Stimulated activated CD4-positive, alpha-beta T cell treated with anti-CD3 and anti-CD28 coated beads, Interleukin-4, amount 100 ng/mL, for 4 hours (primary cell): ENCODE measurements at places on chromosomes 11 and 22.

- DNase-seq: no peak
These were observed 39.8 kb upstream of the POGLUT3 start for GRCh38 chr11:108538022-108538424.

GRCh38 chr22:48734961-48735360, 1092.7 kb downstream of the BRD1 start:
- no peak for DNase-seq

DNA sequence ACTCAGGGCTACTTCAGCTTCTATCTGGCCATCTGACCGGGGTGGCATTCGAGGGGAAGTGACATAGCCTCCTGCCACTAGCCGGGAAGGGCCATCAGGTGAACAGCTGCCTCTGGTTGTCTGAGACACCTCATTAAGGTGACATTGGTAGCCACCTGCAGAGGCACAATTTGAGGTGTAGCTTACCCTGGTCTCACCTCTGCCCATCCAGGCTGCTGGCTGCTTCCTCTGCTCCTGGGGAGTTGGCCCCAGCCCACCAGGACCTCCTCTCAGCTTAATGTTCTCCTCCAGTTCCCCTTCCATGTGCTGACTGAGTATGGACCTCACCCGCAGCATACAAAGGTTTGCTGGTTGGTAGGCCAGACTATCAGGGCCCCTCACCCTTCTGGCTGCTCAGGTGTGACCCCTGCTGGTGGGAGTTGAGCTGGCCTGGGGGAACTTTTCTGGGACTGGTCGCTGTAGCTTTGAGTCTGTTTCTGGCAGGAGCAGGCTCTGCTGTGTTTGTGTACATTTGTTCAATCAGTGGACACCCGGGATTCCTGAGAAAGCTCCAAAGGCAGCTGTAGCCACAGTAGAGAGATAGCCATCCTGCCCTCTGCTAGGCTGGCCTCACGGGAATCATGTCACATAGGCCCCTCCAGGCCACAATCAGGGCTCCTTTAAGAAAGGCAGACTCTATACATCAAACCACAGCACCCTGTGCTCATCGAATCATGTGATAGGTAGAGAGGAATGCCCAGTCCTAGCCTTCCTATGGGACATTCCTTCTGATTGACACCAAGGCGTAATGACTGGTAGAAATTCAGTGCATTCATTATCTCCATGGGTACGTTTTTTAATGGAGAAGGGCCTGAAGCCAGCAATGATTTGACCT, 295.1 kb upstream of the PLET1 start:
- DNase-seq: peak; percentile 58

DNA sequence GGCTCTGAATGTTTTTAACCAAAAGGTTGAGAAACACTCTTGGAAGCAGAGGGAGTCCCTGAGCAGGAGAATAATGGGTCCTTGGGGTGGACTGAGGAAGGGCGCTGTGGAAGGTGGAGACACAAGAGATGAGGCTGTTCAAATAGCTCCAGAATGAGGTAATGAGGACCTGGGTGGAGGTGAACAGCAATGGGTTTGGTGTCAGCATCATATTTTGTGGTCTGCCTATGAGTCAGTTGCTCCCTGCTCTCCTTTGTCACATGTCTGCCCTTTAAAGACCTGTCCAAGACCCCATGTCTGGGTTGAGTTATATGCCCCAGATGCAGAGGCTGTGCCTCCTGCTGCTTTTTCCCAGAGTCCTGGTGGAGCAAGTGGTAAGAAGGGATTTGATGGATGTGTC, 113.6 kb downstream of the BARX2 start:
- DNase-seq: no peak

DNA sequence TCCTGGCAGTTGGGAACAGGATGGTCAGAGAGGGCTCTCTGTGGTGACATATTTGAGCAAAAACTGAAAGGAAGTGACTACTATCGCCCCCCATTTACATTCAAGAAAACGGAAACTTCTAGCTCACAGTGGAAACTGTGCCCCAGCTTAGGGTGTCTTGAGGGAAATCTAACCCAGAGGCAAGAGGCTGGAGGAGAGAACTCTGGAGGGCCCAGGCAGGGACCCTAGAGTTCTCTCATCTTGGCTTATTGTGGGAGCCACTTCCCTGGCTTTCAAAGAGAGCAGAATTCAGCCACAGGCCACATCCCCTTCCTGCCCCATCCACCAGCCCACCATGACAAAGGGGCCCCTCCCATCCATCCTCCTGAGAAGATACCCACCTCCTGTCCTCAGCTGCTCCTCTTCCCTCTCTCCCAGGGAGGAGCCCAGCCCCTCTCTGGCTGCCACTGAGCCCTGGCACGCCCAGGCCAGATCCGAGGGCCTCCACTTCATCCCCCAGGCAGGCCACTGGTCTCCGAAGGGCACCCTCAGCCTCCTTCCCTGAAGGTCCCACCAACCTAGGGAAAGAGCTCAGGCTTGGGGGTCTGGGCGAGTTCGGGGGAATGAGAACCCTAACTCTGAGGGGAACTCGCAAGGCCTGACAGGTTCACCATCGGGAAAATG, 1.6 kb upstream of the TMPRSS13 start:
- DNase-seq: no peak

DNA sequence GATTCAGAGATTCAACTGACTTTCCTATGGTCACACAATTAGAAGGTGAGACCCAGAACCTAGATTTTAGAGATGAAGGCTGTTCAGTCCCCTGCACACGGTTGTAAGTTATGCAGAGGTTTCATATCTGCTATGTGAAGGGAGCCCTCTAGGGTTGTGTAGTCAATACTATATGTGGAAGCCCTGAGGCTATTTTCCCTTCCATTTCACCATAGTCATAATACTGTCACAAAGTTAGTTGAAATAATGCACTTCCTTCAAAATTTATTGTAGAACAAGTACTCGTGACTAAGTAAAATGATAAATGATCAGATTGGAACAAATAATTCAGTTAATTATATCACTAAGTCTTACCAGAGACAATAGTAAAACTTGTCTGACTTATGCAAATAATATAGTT, 48.8 kb downstream of the ENDOD1 start:
- DNase-seq: no peak

GRCh38 chr22:21652547-21653545, 10.7 kb downstream of the SDF2L1 start:
- no peak for DNase-seq
